SHP77 treated with DMSO at 0.1 percent for 48 hours (cell line): ENCODE measurements at places on chromosomes 16 and 17.
A peak's percentile ranks its signal among the peaks of the same experiment; 100 is the strongest.

DNA sequence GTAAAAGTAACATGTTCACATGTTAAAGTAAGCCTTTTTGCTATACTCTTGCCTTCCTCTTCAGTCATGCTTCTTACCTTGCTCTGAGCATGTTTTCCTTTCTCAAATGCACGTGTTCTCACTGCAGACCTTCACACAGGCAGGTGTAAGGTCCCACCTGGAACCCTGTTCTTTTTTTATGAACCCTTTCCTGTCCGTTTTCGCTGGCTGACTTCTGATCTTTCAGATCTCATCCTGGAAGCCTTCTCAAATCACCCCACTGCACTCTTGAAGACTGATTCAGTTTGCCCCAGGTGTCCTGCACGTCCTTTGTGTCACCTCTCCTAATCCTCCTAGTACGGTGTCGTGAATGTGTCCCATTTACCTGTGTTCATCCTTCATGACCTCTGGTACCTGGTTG lies 313.6 kb downstream of the SNX29 start:
- no peak for DNase-seq

- no peak for DNase-seq
Observed at GRCh38 chr17:66435182-66435581, 132.8 kb downstream of the PRKCA start.

DNA sequence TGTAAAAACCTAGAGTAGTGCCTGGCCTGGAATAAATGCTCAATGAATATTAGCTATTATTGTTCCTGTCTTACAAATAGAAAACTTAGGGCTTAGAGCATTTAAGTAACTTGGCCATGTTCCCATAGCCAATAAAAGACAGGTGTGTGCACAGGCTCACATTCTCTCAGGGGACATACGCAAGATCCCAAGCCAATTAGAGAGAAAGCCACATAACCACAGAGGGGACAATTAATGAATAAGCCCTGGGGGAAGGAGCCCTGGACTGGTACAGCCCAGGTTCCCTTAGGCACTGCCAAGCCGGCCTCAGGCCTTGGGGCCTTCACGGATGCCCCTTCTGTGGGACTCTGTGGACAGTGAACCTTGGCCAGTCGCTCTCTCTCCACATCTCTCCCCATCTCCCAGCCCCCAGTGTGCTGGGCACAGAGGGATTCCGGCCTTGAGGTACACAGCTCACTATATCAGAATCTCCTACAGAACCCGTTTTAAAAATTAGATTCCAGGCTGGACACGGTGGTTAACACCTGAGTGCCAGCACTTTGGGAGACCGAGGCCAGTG lies 27.3 kb upstream of the ABCC12 start:
- no peak for DNase-seq

- DNase-seq, result no peak
Observed at GRCh38 chr16:2967211-2967631, 1.9 kb upstream of the PAQR4 start.

GRCh38 chr17:18006495-18007239 lies 32.3 kb downstream of the ATPAF2 start:
- no peak for DNase-seq

DNA sequence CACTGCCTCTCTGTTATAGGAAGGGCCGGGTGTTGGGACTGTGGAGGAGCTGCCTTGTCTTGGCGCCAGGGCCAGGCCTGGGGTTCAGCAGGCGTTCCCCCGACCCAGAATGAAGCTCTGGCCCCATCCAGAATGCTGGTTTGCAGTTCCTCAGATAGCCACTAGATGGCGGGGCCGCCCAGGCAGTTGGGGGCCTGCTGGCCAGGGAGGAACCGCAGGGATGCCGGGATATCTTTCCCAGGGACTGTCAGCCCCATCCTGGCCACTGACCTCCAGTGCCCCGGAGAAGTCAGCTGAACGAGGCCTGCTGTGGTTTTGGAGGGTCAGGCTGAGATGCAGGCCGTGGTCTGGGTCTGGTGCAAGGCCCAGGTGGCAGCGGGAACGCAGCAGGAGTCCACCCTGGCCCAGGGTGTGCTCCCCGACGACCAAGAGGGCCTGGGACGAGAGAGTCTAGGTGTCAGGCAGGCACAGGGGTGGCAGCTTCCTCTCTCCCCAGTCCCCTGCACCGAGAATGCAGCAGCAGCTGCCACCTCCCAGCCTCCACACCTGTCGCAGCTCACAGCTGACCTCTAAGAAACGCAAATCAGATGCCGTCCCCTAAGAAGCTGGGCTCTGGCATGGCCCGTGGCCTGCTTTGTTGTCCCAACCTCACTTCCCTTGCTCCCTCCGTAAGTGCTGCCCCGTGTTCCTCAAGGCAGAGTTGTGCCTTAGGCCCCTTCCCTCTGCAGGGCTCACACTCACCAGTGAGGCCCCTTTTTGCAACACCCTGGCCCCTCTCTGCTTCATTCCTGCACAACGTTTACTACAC lies 51.2 kb downstream of the RMI2 start:
- DNase-seq, result peak; percentile 22

GRCh38 chr17:47057830-47058229 lies 78.8 kb upstream of the RPRML start:
- DNase-seq, result no peak

GRCh38 chr16:49884033-49885015 lies 28.4 kb upstream of the ZNF423 start:
- no peak for DNase-seq

- DNase-seq, result no peak
Observed at GRCh38 chr17:76515274-76515949, 14.2 kb upstream of the RHBDF2 start.

- DNase-seq, result no peak
Observed at GRCh38 chr16:47586121-47586520, 125.0 kb downstream of the PHKB start.

GRCh38 chr16:85465328-85466303 lies 147.5 kb upstream of the GSE1 start:
- DNase-seq, result peak; percentile 61

DNA sequence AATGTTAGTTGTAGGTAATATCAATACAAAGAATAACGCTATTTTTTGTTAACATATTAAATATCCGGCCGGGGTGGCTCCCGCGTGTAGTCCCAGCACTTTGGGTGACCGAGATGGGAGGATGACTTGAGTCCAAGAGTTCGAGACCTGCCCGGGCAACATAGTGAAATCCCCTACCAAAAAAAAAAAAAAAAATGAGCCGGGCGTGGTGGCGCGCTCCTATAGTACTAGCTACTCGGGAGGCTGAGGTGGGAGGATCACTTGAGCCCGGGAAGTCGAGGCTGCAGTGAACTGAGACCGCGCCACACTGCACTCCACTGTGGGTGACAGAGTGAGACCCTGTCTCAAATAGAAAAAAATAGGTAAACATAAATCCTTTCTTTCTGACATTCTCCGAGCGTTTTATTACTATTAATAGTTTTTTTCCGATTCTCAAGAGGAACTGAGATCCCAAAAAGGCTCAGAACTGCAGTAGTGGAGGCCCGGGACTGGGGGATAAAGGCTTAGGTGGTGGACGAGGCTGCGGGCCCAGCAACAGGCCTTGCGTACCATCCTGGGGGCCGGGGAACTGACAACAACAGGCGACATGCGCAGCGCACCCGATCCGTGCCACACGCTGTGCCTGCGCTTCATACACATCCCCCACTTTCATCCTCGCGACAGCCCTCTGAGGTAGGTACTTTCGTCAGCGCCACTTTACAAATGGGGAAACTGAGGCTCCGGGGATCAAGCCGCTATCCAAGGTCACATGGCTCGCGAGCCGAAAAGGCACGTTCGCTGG lies 919 bp downstream of the N4BP1 start:
- no peak for DNase-seq

DNA sequence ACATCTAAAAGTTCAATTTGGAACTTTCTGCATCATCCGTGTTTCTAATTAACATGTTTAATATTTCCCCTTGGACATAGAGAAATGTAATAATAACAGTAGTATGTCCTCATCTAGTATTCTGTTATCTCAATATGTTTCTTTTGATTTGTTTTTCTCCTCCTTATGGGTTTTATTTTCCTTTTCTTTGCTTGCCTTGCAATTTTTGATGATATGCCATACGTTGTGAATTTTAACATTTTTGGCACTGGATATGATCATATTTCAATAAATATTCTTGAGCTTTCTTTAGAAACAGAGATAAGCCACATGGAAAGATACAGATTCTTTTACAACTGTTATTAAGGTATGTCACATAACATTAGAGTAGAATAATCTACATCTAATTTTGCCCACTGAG lies 1316.2 kb downstream of the CDH8 start:
- DNase-seq, result no peak

DNA sequence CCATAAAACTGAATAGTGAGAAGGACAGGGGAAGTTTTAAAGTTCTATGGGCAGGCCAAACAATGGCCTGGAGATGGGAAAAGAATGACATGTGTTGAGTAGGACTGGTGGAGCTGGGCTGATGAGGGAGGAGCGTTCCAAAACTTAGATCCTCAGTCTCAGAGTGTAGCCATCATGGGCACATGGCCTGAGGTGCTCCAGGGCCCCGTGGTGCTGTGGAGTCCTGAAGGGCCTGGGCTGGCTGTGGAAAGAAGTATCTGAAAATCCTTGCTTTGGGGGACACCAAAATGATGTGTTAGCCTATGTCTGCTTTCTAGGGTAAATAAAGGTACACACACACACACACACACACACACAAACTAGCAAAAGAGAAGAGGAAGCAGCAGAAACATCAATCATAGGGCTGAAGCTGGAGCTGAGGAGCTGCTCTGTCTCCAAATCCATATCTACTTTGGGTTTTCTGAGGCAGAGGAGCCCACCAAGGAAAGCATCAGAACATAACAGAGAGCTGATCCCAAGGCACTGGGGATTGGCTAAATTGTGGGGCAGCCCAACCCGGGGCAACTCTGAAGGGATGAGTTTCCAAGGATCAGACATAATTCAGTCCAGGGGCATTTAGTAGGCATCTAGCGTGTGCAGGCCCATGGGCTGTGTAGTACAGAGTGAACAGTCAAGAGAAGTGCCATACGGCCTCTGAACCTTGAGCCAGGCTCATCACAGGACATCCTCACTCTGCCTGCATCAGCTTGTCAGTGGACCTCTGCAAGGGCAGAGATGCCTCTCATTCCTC lies 85.2 kb downstream of the C16orf78 start:
- no peak for DNase-seq

- peak; percentile 96 for DNase-seq
Observed at GRCh38 chr16:30571445-30572322, at the start of gene ZNF688. TSS of gene ZNF688 (minus strand) at chr16:30571714. CDS start at chr16:30571629, 85 bp downstream.

GRCh38 chr17:64230791-64231408 lies 32.2 kb downstream of the TEX2 start:
- no peak for DNase-seq

GRCh38 chr16:14635395-14636165 lies 2.8 kb downstream of the BFAR start:
- no peak for DNase-seq

DNA sequence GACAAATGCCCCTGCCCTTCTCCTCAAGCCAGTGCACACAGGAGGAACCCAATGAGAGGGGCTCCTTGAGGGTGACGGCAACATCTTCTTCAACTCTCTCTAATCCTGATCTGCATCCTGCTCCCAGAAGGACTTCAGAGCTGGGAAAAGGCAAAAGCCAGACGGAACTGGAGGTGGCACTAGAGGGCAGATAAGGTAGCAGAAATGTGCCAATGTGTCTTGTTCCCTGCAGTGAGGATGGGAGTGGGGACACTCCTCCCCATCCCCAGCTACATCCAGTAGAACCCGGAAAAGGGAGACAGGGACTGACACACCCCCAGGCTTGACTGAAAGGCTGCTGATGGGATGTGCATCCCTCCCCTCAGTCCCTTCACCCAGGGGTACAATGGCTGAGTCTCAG lies 28.5 kb downstream of the SRCIN1 start:
- DNase-seq, result no peak

DNA sequence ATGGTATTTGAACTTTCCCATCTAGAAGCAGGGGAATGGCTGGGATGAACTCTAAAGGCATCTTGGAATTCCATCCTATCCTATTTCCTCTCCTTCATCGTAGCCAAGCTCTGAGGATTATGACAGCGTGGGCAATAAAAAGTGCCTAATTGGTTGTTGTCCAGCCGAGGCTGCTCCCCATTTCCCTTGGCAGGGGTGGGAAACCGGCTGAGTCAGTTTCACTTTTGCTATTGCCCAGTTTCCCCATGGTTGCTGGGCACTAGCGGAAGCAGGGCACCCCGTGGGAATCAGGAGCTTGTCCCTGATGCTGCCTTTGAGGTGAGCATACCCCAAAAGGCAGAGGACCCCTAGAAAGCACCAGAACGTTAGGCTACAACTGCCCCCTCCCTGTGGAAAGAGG lies 13.8 kb upstream of the SP2 start:
- DNase-seq, result no peak

DNA sequence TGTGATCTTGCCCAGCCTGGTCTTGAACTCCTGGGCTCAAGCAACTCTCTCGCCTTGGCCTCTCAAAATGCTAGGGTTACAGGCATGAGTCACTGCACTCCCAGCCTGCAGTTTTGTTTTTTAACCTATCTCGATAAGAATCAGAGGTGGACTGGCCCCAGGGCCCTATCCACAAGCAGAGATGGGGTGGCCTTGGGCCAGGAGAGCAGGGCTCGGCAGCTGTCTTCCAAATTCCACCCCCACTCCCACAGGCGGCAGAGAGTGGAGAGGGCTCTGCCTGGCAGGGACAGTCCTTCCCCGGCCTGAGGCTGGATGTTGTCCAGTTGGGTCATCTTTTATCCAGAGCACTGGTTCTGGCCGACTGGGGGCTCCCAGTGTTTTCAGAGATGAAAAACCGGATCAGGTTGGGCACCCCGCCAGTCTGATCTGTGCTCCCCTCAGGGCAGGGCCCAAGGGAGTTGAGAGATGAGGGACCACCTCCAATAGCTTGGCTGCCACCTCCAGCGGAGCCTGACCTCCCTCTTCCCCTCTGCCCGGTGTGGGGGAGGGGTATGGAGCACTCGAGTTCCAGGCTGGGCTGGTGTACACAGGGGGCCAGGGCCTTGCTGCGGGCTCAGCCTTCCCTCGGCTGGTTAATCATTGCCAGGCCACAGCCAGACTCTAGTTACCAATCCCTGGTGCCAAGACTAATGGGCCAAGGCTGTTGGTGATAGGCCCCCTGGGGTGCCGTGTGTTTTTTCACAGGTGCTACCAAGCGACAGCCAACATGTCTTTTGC lies 30.3 kb upstream of the MYO15B start:
- DNase-seq, result no peak

- DNase-seq, result no peak
Observed at GRCh38 chr17:78694805-78695531, 87.1 kb downstream of the CYTH1 start.

DNA sequence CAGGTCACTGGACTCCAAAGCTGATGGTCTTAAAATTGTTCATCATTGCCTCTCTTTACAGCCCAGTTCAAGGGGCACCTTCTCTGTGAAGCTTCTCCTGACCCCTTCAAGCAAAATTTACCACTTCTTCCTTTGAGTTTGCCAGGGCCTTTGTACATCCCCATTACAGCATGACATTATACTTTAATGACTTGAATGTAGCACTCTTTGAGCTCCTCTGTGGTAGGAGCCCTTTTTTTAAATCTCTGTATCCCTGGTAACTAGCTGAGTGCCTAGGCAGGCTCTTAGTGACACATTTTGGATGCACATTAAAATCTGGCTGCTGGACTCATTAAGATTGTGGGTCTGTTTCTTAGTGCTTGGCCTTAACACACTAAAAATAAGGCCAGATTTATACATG lies 412.1 kb downstream of the CA10 start:
- DNase-seq, result no peak

GRCh38 chr17:59807892-59808509 lies 84.7 kb downstream of the TUBD1 start:
- no peak for DNase-seq
